Neural progenitor cell (in vitro differentiated cells): ENCODE measurements at places on chromosomes 13 and 19. TPM values are rescaled to one million over a fixed set of nuclear protein-coding genes. Genes with fewer than 3 reads are reported as not detected.

The ACER1 gene
- total RNA-seq, result not detected in 2 replicates

The SPACA7 gene
- not detected in 2 replicates for total RNA-seq

GRCh38 chr13:31043957-31044356 lies 111.5 kb downstream of the TEX26 start:
- peak; percentile 22 for DNase-seq

DNA sequence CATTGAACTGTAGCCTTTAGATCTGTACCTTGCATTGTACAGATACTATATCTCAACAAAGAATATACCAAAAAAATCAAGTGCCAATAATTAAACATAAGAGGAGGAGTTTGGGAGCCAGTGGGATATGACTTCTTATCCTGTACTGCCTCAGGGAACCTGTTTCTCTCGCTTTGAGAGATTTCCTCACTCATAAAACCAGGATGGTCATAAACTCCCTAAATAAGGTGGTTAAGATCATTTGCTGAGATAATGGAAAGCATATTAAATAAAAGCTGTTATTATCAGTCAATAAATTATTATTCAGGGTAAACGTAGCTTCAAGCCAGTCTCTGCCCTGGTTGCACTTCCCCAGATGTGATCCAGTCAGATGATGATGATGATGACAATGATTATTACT lies 17.0 kb downstream of the OPA3 start:
- no peak for DNase-seq

DNA sequence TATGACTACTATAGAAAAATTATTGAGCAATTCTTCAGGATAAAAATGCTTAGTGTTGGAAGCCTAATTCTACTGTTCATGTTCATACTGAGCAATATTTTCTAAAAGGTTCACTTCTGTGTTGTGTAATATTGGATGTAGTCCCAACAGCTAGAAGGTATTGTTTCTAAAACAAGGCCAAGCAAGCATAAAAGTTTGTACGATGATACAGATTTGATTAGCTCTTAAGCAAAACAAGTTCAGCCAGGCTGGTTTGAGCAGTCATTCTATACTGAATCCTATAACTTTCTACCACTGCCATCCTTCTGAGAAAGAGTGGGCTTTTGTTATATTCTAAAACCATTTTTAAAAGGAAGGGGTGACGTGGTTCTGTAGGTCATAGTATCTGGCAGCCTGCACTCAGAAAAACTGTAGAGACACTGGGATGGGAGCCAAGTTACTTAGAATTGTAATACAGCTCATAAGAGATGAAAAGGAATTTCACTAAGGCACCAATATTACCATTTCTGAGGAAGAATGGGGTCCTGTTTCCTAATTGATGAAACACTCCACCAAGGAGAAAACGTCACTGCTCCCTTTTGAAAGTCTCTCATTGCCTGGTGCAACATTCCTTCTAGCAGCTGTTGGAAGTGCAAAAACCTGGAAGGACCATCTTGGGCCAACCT lies 275.0 kb upstream of the DACH1 start:
- DNase-seq, result no peak

DNA sequence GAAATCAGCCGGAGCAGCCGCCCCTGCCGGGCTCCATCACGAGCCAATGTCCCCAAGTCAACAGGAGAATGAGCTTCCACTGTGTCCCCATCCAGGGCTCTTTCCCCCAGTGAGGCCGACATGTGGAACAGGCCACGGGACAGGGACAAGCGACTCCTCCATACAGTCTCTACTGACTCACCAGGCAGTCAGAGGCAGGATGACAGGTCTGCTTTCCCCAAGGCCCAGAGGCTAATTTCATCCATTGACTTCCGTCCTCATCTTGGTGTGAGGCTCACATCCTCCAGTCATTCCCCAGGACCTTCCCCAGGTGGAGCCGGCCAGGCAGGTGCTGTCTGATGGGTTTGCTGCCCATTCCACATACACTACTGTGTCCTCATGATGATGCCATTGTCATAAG lies 3.5 kb downstream of the CEACAM6 start:
- no peak for DNase-seq

DNA sequence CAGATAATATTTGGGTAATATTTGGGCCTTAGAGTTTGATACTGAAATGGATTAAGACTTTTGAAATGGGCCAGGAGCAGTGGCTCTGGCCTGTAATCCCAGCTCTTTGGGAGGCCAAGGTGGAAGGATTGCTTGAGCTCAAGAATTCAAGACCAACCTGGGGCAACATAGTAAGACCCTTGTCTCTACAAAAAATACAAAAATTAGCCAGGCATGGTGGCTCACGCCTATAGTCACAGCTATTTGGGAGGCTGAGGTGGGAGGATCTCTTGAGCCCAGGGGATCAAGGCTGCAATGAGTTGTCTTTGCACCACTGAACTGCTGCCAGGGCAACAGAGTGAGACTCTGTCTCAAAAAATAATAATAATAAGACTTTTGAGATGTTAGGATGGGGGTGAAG lies 926 bp upstream of the ZNF836 start:
- no peak for DNase-seq

- no peak for DNase-seq
Observed at GRCh38 chr19:18021121-18021755, 13.3 kb downstream of the ARRDC2 start.

DNA sequence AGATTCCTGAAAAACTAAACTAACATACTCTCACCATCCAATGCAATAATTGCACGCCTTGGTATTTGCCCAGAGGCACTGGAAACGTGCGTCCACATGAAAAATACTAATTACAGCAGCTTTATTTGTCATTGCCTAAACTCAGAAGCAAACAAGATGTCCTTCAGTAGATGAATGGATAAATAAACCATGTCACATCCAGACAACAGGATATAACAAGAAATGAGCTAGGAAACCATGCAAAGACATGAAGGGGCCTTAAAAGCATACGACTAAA lies 25.0 kb downstream of the ELL start:
- no peak for DNase-seq

The SLITRK5 gene
- 1.5 and 1.9 TPM in 2 replicates for total RNA-seq

The PCDH8 gene
- total RNA-seq, result 0.52 and 1.1 TPM in 2 replicates

DNA sequence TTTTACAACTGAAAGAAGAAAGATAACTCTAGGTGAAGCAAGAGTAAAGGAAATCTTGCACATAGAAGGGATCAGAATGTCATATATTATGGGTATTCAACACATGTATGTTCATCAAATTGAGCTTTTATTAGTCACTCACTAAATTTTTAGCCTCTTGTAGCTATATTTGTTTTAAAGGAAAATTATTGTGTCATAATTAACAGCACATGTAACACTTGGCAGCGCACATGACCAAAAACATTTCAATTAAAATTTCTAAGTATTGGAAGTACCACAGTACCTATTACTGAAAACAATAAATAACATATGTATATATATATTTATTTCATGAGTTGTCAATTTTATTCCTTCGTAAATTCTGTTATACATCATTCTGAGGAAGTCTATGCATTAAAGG lies 2800.4 kb downstream of the PCDH9 start:
- DNase-seq, result no peak

GRCh38 chr13:112435973-112436372 lies 59.8 kb downstream of the SPACA7 start:
- no peak for DNase-seq

DNA sequence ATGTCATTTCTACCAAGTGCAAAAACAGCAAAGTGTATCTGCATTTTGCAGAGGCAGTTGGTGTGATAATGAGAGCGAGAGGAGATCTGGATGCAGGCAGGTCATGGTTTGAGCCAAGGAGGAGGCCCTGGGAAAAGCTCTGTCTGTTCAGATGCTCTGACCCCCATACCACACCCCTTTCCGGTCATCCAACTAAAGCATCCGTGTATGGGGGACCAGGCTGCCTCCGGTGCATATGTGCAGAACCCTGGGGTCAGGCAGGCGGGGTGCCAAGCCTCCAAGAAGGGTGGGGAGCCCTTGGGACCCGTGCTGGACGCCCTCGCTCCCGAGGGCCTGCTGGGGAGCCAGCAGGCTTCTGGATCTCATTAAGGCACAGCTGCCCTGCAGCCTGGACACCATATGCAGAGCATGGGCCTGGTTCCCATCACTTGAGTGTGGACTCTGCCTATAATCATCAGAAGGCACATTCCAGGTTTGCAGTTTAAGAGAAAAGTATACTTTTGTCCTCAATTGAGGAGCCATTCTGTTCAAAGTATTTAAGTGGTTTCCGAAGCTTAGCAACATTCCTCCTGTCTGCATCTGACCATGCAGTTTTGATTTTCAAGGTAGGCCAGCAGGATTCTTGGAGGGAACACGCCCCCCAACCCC lies 56.1 kb downstream of the ALOX5AP start:
- no peak for DNase-seq

The CPB2 gene
- total RNA-seq, result not detected in 2 replicates

- no peak for DNase-seq
Observed at GRCh38 chr13:77222909-77223308, 104.0 kb downstream of the MYCBP2 start.

GRCh38 chr13:49441846-49442245 lies 2.0 kb downstream of the CAB39L start:
- DNase-seq, result no peak
